ENCODE measurements at places on chromosomes 4 and X. TPM values are rescaled to one million over a fixed set of nuclear protein-coding genes. Genes with fewer than 3 reads are reported as not detected.

DNA sequence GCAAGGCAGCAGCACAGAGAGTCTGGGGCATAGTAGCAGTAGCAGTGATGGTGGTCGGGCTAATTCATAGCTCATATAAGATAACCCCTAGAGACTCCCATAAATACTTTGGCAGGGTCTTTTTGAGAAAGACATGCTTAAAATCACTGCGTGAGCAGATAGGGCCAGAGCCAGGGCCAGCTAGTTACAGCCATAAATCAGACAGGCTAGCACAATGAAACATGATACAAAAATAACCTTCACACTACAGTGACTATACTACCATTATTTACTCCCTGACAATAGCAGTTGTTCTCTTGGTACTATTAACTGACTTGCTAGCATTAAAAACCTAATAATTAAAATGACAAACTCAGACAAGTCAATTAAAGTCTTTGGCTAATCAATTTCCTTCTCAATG is 295.9 kb downstream of the SMARCA1 start:
- DNase-seq = no peak

GRCh38 chr4:80989921-80990544 is 40.5 kb upstream of the BMP3 start:
- no peak for DNase-seq

- no peak for DNase-seq
These were observed 99.3 kb downstream of the ANXA5 start for GRCh38 chr4:121597346-121597934.

ARSJ gene
- total RNA-seq = 3.1 TPM

STARD8 gene
- 7.1 TPM for total RNA-seq

LRCH2 gene
- 29.4 TPM for total RNA-seq
